AML-193 (cell line): ENCODE measurements at places on chromosomes 3 and 15.
A peak's percentile ranks its signal among the peaks of the same experiment; 100 is the strongest.

DNA sequence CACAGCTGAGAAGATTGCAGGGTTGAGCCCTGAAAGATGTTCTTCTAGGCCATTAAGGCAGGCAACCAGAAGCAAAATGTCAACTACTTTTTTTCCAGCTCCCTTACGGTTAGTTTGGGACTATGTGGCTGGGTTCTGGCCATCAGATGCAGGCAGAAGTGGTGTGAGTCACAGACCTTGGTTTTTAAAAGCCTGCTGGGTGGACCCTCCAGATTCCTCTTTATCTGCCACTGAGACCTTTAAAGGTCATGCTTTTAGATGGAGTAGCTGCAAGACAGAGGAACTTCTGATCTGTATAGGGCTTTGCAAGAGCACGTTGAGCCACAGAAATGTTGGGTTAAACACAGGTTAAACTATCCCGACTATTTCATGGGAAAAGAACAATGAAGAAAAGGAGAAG lies 102.9 kb downstream of the CHST2 start:
- no peak for DNase-seq

DNA sequence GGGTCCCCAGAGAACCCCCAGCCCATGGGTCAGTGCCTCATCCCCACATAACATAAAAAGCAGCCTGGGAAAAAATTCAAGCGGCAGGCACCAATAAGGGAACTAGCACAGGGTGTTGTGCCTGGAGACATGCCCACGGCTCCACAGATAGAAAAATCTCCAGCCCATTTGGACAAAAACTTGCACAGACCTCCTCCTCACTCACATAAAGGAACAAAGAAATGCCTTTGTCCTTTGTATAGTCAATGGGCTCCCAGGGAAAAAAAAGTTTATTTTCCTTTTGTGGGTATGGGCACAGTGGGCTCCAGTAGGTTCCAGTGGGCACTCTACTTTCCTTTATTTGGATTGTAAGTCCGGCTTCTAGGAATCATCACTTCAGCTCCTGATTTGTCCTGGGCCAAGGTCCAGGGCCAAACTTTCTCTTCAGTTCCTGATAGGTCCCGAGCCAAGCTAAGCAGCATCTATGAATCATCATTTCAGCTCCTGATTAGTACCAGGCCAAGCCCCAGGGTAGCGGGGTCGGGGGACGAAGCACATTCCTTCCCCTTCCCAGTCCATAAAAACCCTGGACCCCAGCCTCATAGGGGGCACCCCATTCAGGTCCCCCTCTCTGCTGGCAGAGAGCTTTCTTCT lies 1.6 kb upstream of the DNAH12 start:
- DNase-seq, result no peak

DNA sequence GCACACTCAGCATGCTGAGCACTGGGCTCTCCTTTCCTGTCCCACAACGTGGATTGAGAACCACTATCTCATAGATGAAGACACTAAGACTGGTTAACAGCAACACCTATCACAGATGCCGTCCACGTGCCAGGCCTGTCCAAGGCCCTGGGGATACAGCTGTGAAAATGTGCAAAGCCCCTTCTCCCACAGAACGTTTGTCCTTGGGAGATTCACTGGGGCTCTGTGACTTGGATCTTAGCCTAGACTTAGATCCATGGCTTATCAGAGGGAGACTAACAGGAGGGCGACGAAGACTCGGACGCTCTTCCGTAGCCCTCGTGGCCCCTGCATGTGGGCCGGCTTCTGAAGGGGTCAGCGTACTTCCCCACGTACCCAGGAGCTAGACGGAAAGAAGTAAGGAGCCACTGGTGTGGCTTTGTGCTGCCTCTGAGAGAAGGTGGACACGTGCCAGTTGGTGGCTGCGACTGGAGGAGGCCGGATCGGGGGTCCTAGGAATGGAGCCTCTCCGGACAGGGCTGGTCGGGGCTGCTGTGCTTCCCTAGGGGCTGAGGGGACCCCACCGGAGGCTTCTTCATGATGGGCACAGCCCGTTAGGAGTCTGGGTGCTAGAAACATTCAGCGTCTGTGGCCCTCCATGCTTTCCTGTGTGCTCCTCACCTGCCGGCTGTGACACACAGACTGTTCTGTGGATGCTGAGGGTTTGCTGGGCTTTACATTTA lies 964 bp downstream of the NRROS start:
- peak; percentile 25 for DNase-seq

DNA sequence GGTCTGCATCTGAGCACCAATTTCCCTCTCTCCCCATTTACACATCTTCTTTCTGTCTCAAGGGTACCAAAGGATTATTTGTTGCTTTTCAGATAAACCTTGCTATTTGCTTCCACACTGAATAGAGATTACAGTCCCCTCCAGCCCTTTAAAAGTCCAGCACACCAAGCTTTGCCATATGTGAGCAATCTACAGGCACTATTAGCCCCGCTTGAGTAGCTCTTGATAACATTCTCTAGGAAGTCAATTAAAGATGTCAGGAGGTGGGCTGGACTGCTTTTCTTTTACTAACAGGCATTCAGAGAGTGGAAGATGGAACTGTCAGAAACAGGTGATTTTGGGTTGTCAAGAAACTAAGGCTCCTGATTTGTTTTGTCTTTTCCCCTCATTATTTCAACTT lies 417.0 kb downstream of the ROBO2 start:
- no peak for DNase-seq

- peak; percentile 77 for DNase-seq
These were observed 6.2 kb upstream of the CTDSPL start for GRCh38 chr3:37855363-37855970.

DNA sequence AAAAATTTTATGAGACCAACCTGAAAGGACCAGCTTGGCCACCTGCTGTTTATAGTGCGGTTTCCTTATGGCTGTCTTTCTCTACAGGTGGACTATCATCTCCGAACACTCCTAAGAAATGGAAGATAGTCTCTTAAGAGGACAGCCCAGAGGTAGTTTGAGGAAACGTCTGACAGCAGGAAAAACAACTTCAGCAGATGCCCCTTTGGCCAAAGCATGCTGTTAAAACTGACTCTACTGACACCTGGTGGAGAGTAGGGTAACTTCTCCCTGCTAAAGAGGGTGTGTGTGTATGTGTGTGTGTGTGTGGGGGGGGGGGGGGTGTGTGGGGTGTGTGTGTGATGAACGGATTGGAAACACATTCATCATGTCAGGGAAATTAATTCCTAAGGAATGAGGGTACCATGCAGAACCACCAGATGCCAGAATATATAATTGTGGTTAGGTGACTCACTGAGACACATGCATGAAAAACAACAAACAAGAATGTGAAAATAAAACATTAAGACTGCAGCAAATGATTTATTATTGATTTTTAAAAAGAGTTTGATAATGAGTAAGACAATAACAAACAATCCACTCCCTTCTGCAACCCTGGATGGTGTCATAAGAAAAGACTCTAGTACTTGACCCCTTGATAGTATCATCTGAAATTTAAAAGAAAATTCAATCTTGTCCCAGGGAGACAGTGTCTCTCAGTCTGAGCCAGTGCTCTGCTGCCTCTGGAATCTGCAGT lies 256.5 kb downstream of the THRB start:
- DNase-seq, result peak; percentile 3

- no peak for DNase-seq
These were observed 4.0 kb downstream of the PARP3 start for GRCh38 chr3:51945926-51946705.

DNA sequence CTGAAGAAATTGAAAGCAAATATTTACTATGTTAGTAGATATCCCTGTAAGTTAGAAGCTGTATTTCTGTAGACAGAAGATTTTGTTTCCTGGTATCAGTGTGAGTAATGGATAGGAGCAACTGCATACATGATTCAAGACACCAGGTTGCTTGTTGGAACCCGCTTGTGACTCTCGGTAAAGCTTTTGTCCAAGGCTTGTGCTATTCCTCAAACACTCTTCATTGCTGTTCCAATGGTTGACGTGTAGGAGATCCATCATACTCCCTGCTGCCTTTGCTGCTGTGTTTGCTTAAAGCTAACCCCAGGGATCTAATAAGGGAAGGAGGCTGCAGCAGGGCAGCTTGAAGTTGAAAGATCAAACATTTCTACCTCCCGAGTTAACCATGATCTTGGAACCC lies 160.1 kb downstream of the RSRC1 start:
- DNase-seq, result no peak

- DNase-seq, result no peak
These were observed 398.8 kb downstream of the MECOM start for GRCh38 chr3:169264711-169265110.

DNA sequence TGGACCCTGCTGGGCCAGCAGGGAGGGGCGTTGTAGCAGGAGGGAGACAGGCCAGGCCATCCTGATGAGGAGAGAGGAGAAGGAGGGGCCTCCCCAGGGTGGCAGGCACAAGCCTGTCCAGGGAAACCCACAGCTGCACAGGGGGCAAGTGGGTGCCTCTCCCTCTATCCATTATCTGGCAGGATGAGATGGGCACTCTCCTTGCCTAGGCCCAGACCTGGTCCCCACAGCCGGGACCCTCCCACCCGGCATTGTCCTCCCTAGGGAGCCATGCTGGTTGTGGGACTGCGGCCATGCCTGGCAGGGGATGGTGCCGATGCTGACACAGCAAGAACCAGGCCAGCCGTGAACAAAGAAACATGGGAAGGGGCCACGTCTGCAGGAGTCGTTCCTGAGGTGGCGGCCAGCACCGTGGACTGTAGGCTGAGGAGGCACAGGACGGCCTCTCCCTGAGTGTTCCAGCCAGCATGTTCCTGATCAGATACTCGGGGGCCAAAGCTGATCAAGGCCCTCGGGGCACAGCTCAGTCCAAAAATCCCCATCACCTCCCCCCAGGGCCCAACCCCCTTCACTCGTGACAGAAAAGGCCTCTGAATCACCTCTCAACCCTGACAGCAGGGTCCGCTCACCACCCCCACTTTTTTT lies 19.2 kb upstream of the CYP11A1 start:
- DNase-seq, result no peak

DNA sequence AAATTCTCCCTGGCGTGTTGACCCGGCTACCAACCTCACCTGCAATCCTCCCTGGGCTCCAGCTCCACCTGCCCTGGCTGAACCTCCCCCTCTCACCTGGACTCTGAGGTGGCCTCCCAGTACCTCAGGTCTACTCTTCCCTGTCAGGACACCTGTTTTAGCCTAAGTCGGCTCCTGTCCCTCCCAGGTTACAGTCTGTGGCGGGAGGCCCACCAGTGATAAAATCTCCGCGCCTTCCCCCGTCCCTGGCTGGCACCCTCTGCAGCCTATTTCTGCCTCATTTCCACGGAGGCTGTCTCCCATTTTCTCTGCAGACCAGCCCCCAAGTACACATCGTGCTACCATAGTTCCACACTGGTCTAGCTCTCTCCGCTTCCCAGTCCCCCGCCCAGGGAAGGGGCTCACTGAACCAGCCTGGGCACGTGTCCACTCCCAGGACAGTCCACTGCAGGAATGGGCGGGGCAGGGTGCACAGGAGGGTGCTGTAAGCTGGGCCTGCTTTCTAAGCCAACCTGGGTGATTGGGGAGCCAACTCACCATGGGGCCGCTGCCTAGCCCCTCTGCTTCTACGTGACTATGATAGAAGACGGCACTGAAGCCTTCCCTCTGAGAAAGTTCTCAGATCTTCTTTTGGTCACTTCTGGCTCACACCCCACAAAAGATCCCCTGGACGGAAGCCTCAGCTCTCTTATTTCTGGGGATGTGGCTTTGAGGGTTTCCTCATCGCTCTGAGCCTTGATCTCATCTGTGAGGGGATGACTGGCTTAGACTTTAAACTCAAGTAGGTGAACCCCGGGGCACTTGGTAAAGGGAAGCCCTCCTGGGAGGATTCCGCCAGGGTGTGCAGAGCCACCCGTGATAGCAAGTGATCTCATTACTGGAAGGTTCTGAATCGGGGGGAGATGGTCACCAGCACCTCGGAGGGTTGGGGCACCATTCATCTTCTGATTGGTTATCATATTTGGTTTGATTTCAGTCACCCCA lies 96.6 kb downstream of the NSMCE3 start:
- no peak for DNase-seq

GRCh38 chr3:11059090-11059798 lies 66.7 kb downstream of the SLC6A1 start:
- DNase-seq, result peak; percentile 70

DNA sequence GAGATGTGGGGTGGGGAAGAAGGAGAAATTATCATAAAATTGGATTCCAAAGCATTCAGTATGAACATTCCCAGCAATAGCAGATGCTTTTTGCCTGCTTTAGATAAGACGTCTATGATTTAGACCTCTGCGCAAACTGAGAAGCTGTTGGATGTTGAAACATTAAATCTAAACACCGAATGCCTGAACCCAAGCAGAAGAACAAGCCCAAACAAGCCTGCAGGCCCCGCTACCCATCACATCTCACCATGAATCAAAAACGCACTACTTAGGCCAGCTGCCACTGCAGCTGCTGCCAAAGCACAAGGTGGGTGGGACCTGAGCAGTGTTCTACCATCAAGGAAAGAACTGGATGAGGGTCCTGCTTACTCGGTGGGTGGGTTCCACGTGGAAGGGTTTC lies 24.4 kb upstream of the THBS1 start:
- DNase-seq, result no peak

GRCh38 chr3:181581656-181582055 lies 130.1 kb upstream of the SOX2 start:
- DNase-seq, result no peak

- no peak for DNase-seq
These were observed 106.7 kb upstream of the RAD18 start for GRCh38 chr3:9069971-9070370.

DNA sequence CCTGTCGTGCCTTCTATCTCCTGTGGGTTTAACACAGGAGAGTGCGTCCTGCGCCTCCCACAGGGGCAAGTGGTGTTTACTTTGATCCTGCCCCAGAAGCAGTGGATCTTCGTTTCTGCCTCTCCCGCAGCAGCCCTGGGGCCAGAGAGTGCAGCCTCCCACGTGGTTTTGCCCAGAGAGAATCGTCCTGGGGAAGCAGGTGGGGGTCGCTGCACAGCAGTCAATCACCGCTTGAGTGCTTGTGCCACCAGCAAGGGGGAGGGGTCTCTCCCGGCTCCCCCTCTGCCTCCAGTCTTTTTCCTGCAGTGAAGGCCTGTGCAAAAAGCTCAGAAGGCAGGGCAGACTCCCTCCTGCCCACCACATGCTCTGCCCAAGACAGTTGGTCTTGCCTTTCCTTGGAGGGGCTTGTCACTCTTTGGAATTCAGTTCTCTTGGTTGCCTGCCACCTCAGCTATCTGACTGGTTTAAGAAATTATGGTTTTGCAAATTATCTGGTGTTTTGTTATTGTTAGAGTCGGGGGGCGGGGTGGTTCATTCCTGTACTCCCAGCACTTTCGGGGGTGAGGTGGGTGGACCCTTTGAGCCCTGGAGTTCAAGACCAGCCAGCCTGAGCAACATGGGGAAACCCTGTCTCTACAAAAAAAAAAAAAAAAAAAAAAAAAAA lies 26.9 kb downstream of the STOML1 start:
- no peak for DNase-seq

- no peak for DNase-seq
These were observed 736.8 kb downstream of the MCTP2 start for GRCh38 chr15:94968133-94968532.

DNA sequence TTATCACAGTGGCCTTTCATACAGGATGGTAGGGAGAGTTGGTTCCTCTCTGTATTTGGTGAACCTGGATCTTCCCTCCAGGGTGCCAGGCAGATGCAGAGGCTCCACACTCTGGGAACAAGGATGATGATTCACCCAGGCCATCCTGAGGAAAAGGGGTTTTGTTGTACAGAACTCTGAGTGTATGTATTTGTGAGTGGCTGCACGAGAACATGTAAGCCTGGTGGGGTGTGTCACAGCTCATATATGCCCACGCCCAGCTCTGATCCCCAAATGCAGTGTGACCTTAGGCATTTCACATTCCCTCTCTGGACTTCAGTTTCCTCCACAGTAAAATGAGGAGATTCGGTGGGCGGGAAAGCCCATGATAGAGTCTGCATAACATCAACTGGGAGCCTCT lies 11.6 kb upstream of the CILP start:
- no peak for DNase-seq
